ENCODE measurements at places on chromosomes 7 and 10. TPM values are rescaled to one million over a fixed set of nuclear protein-coding genes. Genes with fewer than 3 reads are reported as not detected.
A peak's percentile ranks its signal among the peaks of the same experiment; 100 is the strongest.

DNA sequence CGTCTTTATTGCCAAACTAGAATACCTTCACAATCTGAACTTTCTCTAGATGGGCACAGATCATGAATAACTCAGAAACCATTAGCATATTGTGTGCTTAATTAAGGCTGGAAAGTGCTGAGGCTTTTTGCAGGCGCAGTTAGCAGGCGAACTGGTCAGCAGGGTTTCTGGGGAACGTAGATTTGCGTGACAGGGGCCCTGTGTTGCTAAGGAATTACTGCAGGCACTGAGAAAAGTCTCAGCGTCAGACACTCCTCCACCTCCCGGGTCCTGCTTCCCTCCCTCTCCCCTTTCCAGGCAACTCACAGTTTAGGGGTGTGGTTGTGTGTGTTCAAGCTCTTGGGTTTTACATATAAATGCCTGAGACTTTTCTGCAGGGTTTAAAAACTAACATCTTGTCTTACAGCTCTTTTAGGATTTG is 2.2 kb downstream of the MAP3K8 start:
- peak; percentile 64 for DNase-seq

DNA sequence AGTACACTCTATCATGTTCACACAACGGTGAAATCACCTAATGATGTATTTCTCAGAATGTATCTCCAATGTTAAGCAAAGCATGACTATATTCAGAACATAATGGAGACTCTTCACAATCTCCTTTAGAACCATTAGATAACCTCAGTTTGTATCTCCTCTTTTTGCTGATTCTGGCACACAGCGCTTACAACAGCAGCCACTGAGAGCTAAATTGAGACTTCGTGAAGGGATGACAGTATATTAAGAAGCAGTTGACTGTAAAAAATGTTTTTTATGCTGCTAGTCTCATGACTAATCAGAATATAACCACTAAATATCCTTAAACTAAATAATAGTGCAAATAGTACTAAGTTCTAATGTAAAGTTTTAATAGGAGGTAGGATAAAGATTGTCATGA is 46.9 kb downstream of the KMT2E start:
- no peak for DNase-seq

- DNase-seq = no peak
Measured at GRCh38 chr10:132487241-132488135, 50.1 kb upstream of the INPP5A start.

- DNase-seq = no peak
Measured at GRCh38 chr10:53239873-53240272, 467.3 kb upstream of the MBL2 start.

GRCh38 chr7:154874409-154875113 is 128.4 kb downstream of the PAXIP1 start:
- no peak for DNase-seq

GRCh38 chr7:109125001-109125400 is 555.3 kb downstream of the DNAJB9 start:
- no peak for DNase-seq

- no peak for DNase-seq
Measured at GRCh38 chr10:121540732-121541395, 57.4 kb downstream of the FGFR2 start.

DNA sequence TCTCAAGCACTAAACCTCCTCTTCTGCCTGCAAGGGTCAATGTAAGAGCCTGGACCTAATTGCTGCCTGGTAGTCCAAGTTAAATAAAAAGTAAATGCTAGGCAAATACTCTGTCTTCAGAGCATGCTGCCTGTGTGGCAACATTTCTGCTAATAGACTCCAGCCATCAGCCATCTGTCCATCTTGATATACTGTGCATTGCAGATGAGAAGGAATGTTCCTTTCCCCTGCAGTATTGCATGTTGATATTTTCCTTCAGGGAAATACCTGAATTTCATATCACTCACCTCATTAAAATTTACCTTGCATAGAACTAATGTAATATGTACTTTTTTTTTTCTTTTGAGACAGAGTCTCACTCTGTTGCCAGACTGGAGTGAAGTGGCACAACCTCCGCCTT is 87.9 kb downstream of the SLC16A9 start:
- no peak for DNase-seq

DNA sequence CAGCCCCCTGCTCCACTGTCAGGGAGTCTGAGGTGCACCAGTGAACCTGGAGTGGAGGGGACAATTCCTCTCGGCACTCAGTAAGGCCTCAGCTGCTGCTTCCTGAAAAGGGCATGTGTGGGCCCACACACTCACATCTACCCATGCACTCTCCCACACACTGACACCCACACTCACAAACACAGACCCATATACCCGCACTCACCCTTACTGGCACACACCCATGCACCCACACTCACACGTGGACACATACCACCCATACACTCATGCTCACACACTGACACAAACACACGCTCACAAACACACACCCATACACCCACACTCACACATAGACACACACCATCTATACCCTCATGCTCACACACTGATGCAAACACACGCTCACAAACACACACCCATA is 31.9 kb downstream of the ADAMTS14 start:
- DNase-seq = no peak

DNA sequence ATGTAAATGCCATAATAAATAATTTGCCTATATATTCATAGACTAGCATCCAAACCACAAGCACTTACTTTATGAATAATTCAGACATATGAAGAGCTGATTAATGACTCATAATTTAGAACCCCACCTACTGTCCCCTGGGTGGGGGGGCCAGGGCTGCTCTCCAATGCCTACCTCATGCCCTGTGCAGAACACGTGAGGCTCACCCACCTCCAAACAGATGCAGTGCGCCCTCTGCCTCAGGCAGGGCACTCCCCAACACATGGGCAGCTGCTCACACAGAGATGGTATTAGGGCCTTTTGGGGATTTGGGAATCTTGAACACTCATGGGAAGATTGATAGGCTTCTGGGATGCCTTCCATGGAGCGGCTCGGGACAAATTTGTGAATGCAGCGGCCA is 75.1 kb upstream of the INSIG1 start:
- no peak for DNase-seq

- peak; percentile 46 for DNase-seq
Measured at GRCh38 chr7:69598487-69599285, 411 bp downstream of the AUTS2 start.

- DNase-seq = peak; percentile 56
Measured at GRCh38 chr7:18495412-18496340, at the start of gene HDAC9. TSS of gene HDAC9 (plus strand) at chr7:18495749. CDS start at chr7:18496303, 554 bp downstream.

- DNase-seq = no peak
Measured at GRCh38 chr7:5543361-5543760, 119.7 kb upstream of the TNRC18 start.

GRCh38 chr10:122435212-122435827 is 19.1 kb upstream of the ARMS2 start:
- DNase-seq = no peak

DNA sequence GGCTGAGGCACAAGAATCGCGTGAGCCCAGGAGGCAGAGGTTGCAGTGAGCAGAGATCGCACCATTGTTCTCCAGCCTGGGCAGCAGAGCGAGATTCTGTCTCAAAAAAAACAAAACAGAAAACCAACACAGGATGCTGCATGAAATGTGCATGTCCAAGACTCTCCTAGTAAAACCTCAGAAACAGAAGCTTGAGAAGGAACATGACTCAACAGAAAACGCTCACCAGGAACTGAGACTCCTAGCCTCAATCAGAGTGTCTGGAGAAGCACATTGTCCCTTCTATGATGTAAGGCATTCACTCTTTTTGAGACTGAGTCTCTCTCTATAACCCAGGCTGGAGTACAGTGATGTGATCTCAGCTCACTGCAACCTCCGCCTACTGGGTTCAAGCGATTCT is 168.3 kb downstream of the MYOF start:
- DNase-seq = no peak

- no peak for DNase-seq
Measured at GRCh38 chr7:142637240-142637639, 112.0 kb upstream of the PRSS1 start.

DNA sequence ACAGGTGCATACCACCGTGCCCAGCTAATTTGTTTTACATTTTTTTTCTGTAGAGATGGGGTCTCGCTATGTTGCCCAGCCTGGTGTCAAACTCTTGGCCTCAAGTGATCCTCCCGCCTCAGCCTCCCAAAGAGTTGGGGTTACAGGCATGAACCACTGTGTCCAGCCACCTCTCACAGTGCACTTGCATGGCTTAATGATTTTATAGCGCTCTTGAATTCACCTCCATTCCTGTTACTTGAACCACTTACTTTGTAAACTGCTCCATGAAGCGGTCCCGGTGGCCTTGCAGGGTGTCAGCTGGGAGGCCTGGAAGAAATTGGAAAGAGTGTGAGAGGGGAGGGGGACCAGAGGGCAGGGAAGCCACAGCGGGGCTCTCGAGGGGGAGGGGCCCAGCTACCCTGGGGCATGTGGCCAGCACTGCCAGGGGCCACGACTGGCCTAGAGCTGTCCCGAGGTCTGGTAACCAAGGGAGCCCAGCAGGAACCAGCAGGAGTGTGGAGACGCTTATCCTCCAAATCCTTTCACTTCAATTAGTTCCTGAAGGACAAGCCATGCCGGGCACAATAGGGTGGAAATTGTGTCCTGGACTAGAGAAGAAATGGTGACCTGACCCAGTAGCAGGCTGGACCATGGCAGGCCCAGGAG is 76.0 kb downstream of the SPDYE5 start:
- no peak for DNase-seq

DNA sequence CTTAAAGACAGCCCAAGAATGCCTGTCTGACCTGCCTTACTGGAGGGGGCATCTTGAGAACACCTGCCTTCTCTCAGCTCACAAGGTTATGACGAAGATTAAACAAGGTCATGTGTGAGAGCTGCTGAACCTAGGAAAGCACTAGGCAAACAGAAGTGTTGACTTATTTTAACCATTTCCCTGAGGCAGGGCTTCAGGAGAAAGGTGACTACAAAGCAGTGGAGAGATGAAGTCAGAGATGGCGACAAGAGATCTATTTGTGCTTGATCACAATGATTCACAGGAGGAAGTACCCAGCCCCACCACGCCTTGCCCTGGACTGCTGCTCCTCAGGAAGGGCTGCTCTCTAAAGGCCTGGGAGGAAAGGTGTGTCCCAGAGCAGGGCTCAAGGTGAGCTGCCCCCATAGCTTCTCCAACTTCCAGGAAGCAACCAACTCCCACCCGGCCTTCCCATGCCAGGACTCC is 27.8 kb downstream of the STN1 start:
- DNase-seq = peak; percentile 71

DNA sequence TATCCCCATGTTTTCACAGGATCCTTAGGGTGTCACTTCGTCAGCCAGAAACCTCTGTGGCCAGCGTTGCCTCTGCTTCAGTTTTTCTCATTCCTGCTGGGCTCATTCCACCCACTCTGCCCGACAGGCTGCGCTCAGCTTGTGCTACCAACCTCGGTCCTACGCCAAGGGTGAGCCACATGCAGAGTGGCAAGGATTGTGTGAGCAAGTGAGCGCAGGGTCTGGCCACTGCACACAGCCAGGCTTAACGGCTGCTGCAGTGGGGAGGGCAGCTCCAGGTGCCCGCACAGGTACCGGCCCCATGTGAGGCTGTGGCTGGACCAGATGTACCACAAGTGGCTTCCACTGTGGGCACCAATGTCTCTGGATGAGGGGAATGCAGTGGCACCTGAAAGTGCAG is 329.2 kb downstream of the AUTS2 start:
- no peak for DNase-seq

- DNase-seq = no peak
Measured at GRCh38 chr7:90175667-90176066, 21.4 kb downstream of the STEAP1 start.

GRCh38 chr7:30923774-30924413 is 12.2 kb downstream of the AQP1 start:
- DNase-seq = no peak

DNA sequence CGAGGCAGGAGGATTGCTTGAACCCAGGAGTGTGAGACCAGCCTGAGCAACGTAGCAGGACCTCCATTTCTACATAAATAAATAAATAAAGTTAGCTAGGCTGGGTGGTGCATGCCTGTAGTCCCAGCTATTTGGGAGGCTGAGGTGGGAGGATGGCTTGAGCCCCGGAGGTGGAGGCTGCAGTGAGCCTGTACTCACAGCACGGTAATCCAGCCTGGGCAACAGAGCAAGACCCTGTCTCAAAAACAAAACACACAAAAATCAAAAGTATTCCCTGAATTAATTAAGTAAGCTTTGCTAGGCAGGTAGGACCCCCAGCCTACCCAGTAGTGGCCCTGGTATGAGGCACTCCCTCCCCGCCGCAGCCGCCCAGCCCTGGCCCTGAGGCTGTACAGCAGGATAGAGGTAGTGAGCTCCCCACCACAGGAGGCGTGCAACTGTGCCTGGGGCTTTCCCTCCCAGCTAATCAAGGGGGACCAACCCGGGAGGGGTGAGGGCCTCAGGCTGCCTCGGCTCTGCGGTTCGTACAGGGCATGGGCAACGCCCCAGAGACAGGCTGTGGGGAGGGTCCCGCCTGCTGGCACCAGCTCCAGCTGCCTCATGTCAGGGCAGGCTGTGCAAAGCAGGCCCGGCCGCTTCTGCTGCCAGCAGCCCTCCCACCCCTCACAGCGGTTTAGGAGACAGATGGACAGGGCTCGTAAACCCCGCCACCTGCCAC is 1.0 kb upstream of the CYP2W1 start:
- no peak for DNase-seq

- DNase-seq = no peak
Measured at GRCh38 chr10:33161550-33162247, 172.8 kb downstream of the NRP1 start.

- DNase-seq = no peak
Measured at GRCh38 chr10:110285501-110285900, 19.2 kb downstream of the SMNDC1 start.

ETV1 gene
- 9.8 TPM for total RNA-seq

CHN2 gene
- total RNA-seq = 2.3 TPM

AKR1B15 gene
- not detected for total RNA-seq

SEMA3A gene
- total RNA-seq = 11.6 TPM

FXYD4 gene
- total RNA-seq = not detected

TMEM213 gene
- not detected for total RNA-seq

STEAP2 gene
- 2.5 TPM for total RNA-seq

EPO gene
- total RNA-seq = not detected

ALOX5 gene
- total RNA-seq = 2.0 TPM

OPALIN gene
- not detected for total RNA-seq

MAD1L1 gene
- 70.3 TPM for total RNA-seq

TMEM196 gene
- not detected for total RNA-seq

DNAJB12 gene
- total RNA-seq = 34.6 TPM

Measured in A172 (cell line).